SK-N-DZ (cell line): ENCODE measurements at places on chromosomes 5 and 9.

GRCh38 chr9:16203729-16204573, 651.1 kb downstream of the CCDC171 start:
- no peak for DNase-seq

GRCh38 chr9:138053321-138053868, 175.8 kb downstream of the CACNA1B start:
- no peak for DNase-seq

- DNase-seq: no peak
These were observed 116.1 kb upstream of the TNC start for GRCh38 chr9:115234094-115234493.

DNA sequence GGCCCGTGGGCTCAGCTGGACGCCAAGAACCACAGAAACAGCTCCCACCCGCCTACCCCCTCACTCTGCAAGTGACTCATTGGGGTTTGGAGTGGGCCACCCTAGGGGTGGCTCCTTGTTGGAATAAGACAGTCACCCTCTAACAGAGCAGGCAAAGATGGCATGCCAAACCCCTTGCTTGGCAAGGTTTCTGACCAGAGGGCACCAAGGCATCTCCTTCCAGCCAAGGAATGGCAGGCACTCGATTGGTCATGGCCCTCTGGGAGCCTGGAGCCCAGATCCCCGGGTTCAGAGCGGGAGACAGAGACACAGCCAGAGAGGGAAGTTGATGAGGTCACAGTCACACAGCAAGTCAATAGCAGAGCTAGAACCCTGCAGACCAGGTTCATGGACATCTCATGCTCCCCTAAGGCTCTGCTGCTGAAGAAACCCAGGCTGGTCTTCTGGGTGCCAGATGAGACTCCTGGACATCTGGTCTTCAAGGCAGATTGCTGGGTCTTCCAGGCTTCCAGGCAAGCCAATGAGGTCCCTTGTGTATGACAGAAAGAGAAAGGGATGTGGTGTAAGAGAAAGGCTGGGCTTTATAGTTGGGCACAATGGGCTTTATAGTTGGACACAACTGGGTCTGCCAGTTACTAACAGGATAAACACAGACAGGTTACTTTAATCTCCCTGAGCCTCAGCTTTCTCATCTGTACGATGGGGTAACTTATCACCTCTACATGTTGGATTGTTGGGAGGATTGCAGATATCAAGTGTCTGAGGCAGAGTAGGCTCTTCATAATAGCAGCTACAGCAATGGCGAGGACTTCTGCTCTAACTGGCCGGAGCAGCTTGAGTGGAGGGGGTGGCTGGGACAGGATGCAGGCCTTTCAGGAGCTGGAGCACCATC, 23.3 kb upstream of the KIF12 start:
- DNase-seq: no peak

DNA sequence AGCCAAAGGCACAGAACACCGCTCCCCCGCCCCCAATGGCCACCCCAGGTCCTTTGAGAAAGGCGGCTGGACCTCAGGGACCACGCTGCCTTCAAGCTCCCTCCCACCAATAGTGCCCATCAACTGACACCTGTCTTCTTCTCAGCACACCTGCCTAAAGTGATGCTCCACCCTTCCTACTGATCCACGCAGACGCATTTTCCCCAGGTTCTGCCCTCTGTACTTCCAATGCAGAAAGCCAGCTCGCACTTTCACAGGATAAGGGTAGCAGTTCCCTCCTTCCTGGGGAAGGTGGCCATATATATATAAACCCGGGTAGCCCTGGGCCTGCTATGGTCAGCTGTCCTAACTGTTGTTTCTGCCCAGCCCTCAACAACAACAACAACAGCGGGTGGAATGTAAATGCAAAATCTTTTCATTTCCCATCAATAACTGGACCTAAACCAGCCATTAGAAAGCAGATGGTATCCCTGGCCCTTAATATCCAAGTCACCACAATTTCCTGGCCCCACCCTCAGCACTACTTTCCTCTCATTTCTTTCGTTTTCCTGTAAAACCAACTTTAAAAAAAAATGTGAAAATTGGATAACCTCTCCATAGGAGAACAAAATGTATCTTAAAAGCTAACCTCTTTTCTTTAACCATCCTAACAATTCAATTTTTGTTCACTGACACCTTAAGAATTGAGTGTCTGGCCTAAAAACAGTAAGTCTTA, 1.7 kb downstream of the GOLM1 start:
- no peak for DNase-seq

DNA sequence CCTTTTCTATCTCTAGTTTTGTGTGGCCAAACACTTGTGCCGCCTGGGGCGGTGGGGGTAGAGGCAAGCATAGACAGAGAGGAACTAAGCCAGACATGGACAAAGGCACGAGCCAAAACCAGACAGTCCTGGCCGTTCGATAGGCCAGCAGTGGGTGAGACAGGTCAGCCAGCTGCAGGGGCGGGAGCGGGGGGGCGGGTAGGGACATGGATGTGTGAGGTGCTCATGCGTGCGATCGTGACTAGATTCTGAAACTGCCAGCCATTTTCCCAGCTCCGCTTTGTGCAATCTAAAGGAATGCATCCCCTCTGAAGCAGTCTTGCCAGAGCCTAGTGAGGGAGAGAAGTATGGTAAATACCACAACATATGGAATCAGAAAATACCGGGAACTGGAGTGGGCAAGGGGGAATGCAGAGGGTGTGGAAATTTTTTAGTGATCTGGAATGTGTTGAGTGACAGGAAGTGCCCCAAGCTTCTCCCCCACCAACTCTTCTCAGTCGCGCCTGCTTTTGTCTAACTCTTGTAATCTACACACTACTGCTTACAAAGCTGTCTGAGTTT, 111.9 kb downstream of the NR6A1 start:
- DNase-seq: peak; percentile 82

DNA sequence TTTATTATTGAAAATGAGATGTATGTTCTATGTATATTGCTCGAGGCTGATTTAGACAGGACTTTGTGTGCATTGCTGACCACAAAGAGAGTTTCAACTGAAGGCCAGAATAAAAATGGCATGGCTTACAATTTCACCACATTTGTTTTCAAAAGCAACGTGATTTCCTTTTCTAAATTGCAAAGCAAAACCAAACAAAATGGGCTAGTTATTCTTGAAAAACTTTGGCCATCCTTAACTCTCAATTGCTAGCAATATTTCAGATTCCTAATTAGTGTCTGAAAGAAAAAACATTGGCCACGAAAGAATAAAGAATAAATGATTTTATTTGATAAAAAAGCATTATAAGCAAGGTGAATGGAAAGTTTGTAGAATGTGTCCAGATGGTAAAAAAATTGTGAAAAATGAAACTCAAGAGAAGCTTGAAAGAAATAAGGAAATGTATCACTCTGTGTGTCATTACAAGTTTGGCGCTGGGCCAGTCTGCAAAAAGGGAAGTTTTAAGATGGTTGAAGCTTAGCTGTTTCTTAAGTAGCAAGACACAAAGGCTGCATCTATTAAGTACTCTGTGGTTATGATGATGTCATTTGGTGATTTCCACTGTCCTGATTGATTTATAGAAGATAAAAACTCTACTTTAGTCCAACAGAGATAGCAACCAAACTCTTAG, 89.2 kb upstream of the PRLR start:
- DNase-seq: no peak

GRCh38 chr5:135864503-135865435, 30.3 kb downstream of the SLC25A48 start:
- no peak for DNase-seq

DNA sequence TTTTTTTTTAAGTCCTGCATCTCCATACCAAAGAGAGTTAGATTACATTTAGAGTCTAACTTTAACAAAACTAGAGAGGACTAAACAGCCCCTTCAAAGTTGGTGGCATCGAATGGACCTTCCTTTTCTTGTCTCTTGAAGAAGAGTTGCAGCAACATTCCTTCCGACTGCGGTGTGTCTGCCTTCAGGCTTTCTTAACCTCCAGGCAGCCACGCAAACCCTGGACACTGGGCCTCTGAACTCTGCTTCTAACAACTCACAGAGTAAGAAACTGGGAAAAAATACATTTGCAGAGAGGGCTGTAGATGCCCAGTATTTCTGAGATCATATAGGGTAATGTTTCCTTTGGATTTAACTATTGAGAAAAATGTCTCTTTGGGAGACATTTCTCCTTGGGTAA, 120.5 kb upstream of the MAST4 start:
- no peak for DNase-seq

DNA sequence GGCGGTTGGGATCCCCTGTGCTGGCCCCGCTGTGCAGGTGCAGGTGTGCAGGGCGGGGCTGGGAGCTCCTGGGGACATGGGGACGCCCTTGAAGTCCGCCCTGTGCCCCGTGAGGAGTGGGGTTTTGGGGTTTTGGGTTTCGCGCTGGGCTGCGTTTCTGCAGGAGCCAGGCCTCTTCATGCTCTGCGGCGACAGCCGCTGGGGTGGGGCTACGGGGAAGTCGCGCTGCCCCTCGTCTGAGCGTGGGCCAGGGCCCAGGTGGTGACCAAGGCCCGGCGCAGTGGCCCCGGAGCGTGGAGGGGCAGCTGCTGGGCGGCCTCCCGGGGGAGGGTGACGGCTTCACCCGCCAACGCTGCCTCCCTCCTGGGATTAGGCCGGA, 47.8 kb upstream of the IRX4 start:
- no peak for DNase-seq

DNA sequence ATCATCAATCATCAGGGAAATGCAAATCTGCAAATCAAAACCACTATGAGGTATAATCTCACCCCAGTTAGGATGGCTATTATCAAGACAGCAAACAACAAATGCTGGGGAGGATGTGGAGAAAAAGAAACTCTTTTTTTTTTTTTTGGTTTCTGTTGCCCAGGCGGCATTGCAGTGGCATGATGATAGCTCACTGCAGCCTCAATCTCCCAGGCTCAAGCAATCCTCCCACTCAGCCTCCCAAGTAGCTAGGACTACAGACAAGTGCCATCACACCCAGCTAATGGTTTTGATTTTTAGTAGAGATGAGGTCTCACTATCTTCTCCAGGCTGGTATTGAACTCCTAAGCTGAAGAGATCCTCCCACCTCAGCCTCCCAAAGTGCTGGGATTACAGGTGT, 5.4 kb upstream of the CNTRL start:
- DNase-seq: no peak

DNA sequence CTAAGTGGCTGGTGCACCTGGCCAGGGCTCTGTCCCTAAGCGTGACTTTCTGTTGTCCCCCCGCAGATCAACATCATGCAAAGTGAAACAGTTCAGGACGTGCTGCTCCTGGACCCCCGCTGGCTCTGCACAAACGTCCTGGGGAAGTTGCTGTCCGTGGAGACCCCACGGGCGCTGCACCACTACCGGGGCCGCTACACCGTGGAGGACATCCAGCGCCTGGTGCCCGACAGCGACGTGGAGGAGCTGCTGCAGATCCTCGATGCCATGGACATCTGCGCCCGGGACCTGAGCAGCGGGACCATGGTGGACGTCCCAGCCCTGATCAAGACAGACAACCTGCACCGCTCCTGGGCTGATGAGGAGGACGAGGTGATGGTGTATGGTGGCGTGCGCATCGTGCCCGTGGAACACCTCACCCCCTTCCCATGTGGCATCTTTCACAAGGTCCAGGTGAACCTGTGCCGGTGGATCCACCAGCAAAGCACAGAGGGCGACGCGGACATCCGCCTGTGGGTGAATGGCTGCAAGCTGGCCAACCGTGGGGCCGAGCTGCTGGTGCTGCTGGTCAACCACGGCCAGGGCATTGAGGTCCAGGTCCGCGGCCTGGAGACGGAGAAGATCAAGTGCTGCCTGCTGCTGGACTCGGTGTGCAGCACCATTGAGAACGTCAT, 19.7 kb upstream of the CTSL start:
- no peak for DNase-seq

DNA sequence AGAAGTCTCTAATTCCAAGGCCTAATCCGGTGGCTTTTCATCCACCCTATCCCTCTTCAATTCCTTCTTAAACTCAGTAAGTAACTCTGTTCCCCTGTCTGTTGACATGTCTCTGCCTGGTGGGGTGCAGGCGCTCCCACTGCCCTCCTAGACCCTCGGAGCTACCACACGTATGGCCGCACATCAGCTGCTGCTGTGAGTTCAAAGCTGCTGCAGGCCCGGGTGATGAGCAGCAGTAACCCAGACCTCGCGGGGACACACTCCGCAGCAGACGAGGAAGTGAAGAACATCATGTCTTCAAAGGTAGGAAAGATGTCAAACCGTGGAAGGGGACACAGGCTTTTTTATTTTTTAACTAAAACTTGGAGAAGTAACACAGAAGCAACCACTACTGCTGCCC, 167.7 kb downstream of the DOCK8 start:
- no peak for DNase-seq

- peak; percentile 87 for DNase-seq
These were observed 16.1 kb downstream of the FBP1 start for GRCh38 chr9:94623253-94623652.

GRCh38 chr5:91125916-91126315, 257.2 kb downstream of the ARRDC3 start:
- no peak for DNase-seq

- DNase-seq: no peak
These were observed 304.0 kb downstream of the NR2F1-AS1 start for GRCh38 chr5:93277051-93277450.

- no peak for DNase-seq
These were observed 285.3 kb downstream of the ZNF608 start for GRCh38 chr5:124461157-124461556.

DNA sequence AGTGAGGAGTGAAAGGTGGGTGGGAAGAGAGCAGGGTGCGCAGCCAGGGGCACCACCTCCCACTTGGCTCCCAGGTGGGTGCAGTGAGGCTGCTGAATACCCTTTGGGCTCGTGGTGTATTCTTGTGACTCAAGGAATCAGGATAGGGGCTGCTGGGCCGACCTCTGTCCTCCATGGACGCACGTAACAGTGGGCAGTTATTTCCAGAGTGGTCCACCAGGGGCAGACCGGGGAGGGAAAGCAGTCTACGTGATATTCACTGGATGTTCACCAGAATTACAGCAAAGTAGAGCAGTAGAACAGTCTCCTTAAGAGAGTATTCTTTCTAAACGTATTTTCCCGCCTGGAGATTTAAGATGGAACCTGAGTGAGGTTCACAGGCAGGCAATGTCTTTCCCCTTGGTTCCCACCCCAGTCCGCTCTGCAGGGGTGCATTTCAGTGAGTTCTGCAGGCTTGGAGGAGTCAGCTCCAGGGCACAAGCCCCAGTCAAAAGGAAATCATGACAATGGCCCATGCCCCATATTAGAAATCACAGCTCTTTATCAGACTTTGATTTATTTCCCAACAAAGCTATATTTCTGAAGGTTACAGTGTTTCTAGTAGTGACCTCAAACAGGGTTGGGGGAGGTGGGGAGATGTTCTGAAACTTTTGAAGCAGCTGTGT, 88.7 kb downstream of the SYK start:
- DNase-seq: no peak

GRCh38 chr9:132214027-132214622, 52.3 kb downstream of the NTNG2 start:
- DNase-seq: peak; percentile 47

DNA sequence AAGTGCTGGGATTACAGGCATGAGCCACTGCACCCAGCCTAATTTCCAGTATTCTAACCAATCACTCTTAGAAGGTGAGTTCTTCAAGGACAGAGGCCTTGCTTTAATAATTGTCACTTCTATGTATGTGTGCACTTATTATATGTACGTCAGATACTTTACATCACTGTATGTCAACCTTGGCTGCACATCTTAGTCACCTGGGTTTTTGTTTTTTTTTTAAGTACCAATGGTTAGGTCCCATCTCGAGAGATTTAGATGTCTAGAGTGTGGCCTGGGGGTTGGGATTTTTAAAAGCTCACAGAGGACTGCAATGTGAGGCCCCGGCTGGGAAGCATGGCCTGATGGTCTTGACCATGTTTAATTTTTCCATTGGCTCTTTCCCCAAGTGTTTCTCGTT, 9.9 kb upstream of the GM2A start:
- DNase-seq: no peak
